Cardiac fibroblast (primary cell): ENCODE measurements at places on chromosomes 5 and 9.

- DNase-seq: peak; percentile 6
These were observed 75.0 kb downstream of the TMEM232 start for GRCh38 chr5:110651507-110651906.

GRCh38 chr5:61304590-61305381 lies 27.3 kb upstream of the ZSWIM6 start:
- DNase-seq: peak; percentile 92

DNA sequence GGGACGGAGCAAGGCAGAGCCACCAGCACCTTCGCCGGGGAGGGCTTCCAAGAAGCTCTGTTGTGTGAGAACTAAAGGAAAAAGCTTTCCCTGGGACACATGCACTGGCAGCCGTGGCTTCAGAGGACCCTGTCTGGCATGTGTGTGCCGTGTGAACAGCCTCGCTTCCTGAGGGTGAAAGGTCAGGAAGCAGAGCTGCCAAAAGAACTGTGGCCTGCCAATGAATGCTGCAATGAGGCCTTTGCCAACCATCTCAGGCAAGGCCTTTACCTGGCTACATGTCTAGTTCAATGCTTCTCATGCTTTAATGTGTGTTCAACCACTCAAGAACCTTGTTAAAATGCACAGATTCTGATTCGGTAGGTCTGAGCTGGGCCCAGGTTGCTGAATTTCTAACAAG lies 53.5 kb downstream of the NIPSNAP3B start:
- DNase-seq: no peak

GRCh38 chr9:117000196-117000723 lies 313.2 kb downstream of the TRIM32 start:
- no peak for DNase-seq

DNA sequence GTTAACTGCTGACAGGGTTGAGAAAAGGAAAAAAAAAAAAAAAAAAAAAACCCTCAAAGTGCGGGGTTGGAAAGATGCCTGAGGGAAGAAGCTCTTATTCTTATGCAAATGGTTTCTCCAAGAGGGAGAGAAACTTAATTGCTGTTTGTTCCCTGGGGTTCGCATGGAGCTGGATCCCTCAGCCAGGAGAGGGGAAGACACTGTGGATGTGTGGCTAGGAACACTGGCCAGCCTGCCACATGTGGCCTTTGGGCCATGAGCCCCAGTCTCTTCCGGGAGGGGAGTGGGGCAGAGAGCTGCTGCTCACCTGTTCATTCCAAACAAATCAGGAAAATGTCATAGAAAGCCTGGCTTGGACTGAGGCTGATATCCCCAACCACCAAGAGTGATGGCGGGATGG lies 9.4 kb upstream of the SCGB3A2 start:
- no peak for DNase-seq

DNA sequence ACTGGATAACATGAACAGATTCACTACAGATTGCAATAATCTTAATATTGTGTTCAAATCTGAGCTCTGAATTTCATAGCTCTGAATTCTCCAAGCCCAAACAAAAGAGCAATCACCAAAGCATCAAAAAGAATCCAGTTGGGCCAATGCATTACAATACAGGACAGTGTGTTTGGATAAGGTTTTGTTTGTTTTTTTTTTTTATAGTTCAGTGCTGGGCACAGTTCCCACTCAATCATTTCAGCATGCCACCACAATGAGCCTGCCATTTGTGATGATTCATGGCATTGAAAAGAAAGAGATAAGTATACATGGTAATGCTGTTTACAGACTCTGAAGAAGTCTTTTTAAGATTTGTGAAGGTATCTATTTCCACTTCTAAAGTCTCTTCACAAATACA lies 1.7 kb upstream of the HTR1A start:
- no peak for DNase-seq

- no peak for DNase-seq
These were observed 7.2 kb upstream of the IRX2 start for GRCh38 chr5:2758632-2759031.

DNA sequence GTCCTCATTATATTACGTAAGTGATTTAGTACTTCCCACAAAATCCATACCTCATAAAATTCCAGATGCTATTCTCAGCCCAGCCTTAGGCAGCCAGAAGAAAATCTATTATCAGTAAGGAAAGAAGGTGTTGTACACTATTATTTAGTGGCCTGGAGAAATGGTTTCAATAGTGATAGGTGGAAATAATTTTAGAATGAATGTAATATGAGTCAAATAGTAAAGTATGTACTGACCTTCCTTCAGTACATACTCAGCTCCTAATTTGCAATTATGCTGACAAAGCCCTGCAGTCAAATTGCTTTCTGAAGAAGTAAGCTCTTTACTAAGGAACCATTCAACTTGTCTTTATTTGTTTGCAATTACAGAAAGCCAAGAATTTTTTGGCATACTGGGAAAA lies 409.2 kb downstream of the HTR1A start:
- DNase-seq: no peak

DNA sequence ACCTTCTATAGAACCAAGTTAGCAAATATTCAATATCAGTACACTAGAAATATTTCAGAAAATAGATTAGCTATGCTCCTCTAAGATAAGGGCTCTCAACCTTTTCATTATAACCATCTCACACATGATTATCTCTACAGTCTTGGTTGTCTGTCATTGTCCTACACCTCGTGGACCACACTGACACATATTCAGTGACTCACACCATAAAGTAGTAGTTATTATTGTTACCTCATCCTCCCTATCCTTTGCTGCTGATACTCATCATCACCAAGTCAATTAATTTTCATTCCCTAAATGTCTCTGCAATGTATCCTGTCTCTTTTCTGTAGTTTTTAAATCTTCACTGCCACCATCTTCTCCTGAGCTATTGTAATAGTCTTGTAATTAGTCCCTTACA lies 1309.2 kb upstream of the C9orf72 start:
- no peak for DNase-seq

GRCh38 chr9:126326228-126327005 lies at the start of gene MVB12B:
Gene MVB12B, plus strand, starts transcription at chr9:126326829. Its CDS starts 101 bp downstream, at chr9:126326930.
- DNase-seq: no peak

DNA sequence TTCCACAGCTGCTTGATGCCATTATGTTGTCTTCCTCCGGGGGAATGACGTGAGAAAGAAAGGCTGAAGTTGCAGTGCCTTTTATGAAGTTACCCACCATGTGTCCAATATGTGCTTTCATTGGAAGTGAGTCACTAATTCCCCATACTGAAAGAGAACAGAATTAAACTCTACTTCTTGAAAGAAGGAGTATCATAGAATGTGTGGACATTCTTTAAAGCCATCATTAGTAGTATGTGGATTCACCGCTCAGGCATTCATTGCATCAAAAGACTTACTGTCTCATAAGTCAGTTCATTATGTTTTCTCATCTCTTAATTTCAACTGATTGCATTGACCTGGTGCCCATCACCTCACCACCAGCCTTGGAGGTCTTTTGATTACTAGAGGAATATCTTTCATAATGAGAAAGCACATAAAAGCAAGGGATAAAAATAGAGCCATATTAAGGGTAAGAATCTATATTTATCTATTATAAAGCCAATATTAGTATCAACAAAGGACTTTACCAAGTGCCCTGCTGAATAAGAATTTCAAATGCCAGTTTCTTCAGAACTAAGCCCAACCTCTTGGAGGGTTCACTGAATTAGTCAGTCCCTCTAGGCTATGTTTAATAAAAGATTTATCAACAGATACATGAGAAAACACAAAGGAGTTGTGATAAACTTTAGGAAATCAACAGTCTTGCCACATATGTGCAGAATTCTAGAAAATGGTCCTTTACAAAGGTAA lies 516.1 kb downstream of the NTRK2 start:
- DNase-seq: no peak

- DNase-seq: peak; percentile 75
These were observed 315.3 kb upstream of the RPS23 start for GRCh38 chr5:82593481-82593880.

DNA sequence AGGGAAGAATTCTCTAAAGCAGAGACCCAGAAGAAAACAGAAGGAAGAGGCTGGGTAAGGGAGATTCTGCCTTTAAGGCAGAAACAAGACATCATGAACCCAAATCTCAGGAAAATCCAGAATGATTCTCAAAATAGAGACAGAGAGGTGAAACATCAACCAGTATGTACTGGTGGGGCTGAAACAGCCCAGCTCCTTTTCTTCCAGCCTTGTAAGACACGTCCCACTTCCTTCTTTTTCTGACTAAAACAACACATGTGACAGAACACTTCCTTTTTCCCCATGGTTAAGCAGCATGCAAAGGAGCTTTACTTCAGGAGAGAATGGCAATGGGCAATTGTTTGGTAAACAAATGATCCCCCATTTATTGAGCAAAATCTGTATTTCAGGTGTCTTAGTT lies 230.8 kb upstream of the NR4A3 start:
- DNase-seq: no peak
